Spleen (tissue), 13 donors: ENCODE measurements at places on chromosomes 5 and 9. TPM values are rescaled to one million over a fixed set of nuclear protein-coding genes. Genes with fewer than 3 reads are reported as not detected.

The GGTA1 gene
- total RNA-seq, result 12.5 TPM

The CDKN2A gene
- 7.5 TPM for total RNA-seq

The ADGRD2 gene
- total RNA-seq, result 0.25 TPM

The FAM78A gene
- 23.3 TPM for total RNA-seq

The FRRS1L gene
- total RNA-seq, result not detected

The IL5 gene
- total RNA-seq, result not detected

The PTPA gene
- 88.2 TPM for total RNA-seq

The SHOC1 gene
- total RNA-seq, result not detected

The CDKN2B gene
- 14.3 TPM for total RNA-seq

The DNLZ gene
- total RNA-seq, result 29.8 TPM

The PCDHGB1 gene
- total RNA-seq, result 1.1 TPM

The BTNL8 gene
- 5.2 TPM for total RNA-seq

The PCDH12 gene
- 21.3 TPM for total RNA-seq

The SH3RF2 gene
- total RNA-seq, result not detected

The TTC16 gene
- 2.3 TPM for total RNA-seq

The LCN2 gene
- total RNA-seq, result 12.2 TPM

The GDA gene
- 0.19 TPM for total RNA-seq

The ZDHHC11 gene
- total RNA-seq, result 8.0 TPM

The ARID3C gene
- not detected for total RNA-seq

The PIP5K1B gene
- total RNA-seq, result 8.4 TPM

The GPR21 gene
- 5.4 TPM for total RNA-seq

The CD72 gene
- total RNA-seq, result 127 TPM

The GLRA1 gene
- total RNA-seq, result not detected

The PCDHA3 gene
- total RNA-seq, result 0.43 TPM

The ANKRD18B gene
- total RNA-seq, result not detected

The PCDHB12 gene
- total RNA-seq, result 2.4 TPM
